Cortex of kidney (tissue), 1 donor: ENCODE measurements at places on chromosomes 5 and 9.

DNA sequence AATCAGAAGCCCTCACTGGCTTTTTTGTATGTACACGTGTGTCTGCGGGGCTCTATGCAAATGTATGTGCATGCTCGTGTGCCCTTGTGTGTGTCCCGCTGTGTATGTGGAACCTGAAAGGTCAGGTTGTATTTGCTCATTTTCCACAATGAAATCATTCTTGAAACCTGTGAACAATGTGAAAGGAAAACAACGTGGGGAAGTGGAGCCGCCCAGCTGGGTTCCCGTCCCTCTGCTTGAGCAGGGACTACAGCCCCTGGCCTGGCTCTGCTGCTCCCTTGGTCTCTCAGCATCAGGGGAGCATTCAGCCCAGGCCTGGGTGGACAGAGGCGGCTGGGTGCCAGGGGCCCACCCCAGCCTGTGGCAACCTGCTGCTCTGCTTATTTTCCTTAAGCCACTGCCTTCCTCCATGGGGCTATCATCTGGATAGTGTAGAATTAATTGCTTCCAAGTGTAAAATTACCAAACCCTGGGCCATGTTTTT is 3.0 kb downstream of the ECSCR start:
- DNase-seq = no peak

DNA sequence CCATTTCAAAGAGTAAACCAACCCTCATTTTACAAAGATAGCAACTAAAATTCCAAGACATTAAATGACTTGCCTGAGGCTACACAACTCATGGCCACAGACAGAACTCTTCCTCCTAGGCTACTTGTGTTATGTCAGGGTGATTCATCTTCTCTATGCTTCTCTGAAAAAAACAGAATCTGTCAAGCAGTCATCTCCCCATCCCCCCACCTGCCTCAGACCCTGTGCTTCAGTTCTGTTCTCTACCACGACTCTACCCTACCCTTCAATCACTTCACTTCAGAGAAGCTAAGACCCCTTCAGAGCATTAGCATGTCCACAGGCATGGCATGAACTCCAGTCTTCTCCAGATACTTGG is 277.7 kb upstream of the PTGER4 start:
- DNase-seq = no peak

DNA sequence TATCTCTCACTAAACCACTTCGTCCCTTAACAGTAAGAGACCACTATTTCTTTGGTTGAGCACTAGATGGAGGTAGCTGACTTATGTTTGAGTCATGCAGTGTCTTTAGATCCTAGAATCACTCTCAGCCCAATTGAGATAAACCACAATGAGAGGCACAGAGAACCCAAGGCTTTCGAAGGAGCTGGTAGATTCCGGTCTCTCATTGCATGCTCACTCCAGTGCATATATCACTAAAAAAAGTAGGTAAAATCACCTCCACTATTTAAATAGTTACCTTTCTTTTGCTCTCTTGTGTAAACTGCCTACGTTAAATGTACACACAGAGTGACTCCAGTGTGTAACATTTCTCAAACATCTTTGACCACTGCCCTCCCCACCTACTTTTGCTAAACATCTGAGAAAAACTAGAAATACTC is 27.6 kb downstream of the ACTL7A start:
- DNase-seq = no peak

- DNase-seq = no peak
These were observed 272.7 kb upstream of the PANK3 start for GRCh38 chr5:168851902-168852321.

- DNase-seq = no peak
These were observed 371 bp upstream of the PITX1 start for GRCh38 chr5:135034236-135034962.

- DNase-seq = no peak
These were observed 142.7 kb downstream of the MLLT3 start for GRCh38 chr9:20479419-20480155.

GRCh38 chr9:115690786-115691496 is 462.6 kb upstream of the PAPPA start:
- DNase-seq = no peak

- DNase-seq = no peak
These were observed 179.5 kb downstream of the YTHDC2 start for GRCh38 chr5:113692891-113693457.

- DNase-seq = no peak
These were observed 87.6 kb upstream of the RPS23 start for GRCh38 chr5:82365744-82366228.
